ENCODE measurements at places on chromosomes 4 and X.

DNA sequence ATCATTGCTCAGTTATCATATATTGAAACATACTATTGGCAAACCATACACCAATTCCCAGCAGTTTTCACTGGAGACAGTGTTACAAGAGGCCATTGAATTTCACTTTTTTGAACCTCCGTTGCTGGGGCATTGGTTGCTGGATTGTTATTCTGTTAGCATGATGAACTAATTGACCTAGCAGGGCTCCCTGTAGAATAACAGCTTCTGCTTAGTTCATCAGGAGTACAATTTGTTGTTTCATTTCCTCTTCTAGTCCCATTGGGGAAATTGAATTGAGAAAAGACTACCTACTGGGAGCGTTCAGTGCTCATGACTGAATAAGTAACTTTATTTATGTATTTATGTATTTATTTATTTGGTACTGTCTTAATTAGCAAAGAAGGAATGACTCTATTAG lies 151.6 kb downstream of the SLIT2 start:
- no peak for DNase-seq

- no peak for DNase-seq
Observed at GRCh38 chrX:153762626-153763173, 1.3 kb upstream of the PLXNB3 start.

DNA sequence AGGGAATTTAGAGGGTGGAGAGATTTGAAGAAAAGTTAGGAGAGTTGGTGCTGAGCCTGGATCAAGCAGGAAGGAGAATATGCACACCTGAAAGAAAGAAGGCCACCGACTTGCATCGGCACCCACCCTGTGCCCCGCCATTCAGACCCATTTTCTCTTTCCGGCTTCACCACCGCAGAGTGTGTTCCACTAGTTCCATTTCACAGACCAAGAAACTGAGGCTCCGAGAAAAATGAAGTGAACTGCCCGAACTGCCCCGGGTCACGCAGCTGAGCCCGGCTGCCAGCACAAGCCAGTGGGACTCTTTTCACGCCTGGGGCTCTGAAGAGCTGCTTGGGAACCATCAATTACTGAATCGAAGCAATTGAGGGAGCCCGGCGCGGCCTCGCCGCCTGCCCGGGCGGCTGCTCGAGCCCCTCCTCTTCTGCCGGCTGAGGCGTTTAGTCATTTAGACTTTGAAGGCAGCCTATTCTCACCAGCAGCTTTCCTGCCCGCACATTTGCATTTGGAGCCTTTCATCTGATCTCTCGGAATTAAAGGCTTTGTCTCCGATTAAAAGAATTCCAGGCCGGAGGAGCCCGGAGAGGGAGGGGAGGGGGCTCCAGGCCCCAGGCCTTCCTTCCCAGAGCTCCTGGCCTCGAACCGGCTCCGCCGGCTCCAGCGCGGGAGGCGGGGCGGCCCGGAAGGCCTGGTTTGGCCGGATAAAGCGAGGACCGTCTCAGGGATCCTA lies 140.2 kb upstream of the PJA1 start:
- DNase-seq: no peak

DNA sequence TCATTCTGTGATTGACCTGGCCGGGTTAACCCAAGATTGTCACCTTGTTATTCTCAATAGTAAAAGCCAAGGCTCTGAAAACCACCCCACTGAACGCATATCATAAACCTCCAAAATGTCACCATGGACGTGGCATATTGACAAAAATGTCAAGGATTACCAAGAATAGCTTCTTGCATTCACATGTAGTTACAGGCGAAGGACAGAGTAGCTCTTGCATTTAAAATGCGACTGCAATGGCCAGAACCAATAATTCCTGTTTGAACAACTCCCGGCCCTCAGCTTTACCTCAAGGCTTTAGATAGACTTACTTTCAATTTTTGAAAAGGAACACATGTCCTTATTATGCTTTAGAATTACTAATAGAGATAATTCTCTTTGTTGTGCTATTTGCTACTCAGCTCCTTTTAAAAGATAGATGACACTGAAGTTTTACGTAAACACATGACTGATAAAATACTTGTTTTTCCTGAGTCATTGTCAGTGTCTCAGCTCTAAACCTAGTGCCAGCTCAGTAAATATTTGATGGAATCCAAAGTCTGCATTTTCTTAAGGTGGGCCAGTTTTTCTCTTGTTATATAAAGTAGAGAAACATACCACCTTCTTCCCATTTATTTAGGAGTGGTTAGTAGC lies 66.3 kb downstream of the CLDN34 start:
- DNase-seq: no peak

DNA sequence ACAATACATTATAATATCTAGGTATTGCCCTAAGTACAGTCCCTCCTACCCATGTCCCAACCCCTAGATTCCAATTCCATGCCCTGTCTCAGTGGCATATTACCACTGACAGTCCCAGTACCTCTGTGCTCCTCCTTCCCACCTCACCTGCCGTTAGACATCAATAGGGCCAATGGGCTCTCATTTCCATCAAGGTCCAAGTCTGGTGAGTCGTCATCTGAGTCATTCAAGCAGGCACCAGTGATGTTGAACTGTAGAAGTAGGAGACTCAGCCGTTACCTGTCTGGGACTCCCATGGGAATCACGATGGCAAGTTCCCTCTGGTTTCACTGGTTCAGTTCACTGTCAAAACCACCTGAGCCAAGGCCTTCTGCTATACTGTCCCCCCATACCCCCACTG lies 51.7 kb downstream of the PHF8 start:
- DNase-seq: no peak
